ENCODE measurements at places on chromosomes 16 and 17. TPM values are rescaled to one million over a fixed set of nuclear protein-coding genes. Genes with fewer than 3 reads are reported as not detected.

- no peak for DNase-seq
Observed at GRCh38 chr17:43324205-43324893, 74.4 kb upstream of the ARL4D start.

The CACNG3 gene
- not detected for total RNA-seq

The SLC16A6 gene
- total RNA-seq: 1.0 TPM

GRCh38 chr16:83095941-83096692 is 469.3 kb downstream of the CDH13 start:
- no peak for DNase-seq

The MT1A gene
- not detected for total RNA-seq

DNA sequence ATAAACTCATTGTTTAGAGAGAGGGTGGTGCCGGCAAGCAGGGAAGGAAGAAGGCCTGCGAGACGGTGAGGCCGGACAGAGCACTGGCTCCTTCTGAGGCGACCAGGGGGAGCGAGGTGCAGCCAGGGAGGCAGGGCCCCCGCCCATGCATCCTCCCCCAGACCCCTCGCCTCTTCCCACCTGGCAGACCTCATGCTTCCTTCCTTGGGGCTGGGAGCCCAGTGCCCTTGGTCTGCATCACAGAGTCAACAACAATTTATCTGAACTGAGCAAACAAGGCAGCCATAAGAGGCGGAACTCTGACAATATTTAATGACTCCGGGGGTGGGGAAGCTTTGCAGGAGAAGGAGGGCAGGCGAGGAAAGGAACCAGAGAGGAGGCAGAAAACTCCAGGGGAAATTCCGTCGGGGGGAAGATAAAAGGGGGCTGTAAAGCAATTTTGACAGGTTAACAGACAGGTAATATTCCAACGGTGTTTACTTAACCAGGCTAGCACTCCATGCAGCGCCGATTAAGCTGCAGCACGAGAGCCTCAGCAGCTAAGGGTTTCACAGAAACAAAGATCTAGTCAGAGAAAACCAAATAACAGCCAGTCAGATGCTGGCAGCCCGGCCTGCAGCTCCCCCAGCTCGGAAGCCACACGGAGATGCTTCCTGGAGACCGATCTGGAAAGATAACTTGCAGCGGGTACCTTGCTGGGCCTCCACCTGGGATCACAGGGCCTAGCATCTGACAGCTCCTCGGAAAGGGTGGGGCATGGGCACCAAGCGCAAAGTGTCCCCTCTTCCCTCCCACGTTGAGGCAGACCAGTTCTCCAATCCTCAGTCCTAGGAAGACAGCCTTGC is 398.2 kb downstream of the SOX9 start:
- DNase-seq: no peak

The KRTAP16-1 gene
- not detected for total RNA-seq

The SEPTIN12 gene
- total RNA-seq: not detected
